ENCODE measurements at places on chromosomes 12 and 14.

- no peak for DNase-seq
Measured at GRCh38 chr12:13337791-13338190, 141.3 kb downstream of the EMP1 start.

DNA sequence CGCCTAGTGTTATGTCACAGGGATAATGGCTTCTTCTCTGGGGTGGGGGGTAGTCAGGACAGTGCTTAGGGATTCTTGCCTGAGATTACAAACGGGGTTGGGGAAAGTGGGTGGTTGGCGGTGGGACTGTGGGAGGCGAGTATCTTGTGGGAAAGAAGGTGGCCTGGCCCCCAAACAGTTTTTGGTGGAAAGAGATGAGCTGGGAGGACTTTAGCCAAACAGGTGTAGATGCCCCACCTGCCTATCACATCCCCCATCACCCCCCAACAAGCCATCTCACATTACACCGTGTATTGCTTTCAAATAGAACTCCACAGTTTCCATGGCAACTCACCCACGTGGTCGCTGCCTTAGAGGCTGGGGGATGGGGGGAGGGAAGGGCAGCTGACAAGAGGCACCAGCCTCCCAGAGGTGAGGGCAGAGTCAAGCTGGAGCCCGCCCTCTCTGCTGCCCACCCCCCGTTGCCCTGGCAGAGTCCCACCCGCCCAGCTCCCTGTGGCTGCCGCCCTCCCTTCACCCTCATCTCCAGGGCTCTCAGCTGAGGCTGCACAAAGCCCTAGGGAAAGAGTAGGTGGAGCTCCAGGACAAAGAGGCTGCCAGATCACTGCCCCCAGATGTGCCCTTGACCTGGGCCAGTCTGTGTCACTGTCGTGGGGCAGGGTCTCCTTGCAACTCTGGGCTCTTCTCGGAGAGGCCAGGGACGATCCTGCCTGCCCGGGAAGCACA lies 98.3 kb downstream of the LRRC74A start:
- DNase-seq = no peak

DNA sequence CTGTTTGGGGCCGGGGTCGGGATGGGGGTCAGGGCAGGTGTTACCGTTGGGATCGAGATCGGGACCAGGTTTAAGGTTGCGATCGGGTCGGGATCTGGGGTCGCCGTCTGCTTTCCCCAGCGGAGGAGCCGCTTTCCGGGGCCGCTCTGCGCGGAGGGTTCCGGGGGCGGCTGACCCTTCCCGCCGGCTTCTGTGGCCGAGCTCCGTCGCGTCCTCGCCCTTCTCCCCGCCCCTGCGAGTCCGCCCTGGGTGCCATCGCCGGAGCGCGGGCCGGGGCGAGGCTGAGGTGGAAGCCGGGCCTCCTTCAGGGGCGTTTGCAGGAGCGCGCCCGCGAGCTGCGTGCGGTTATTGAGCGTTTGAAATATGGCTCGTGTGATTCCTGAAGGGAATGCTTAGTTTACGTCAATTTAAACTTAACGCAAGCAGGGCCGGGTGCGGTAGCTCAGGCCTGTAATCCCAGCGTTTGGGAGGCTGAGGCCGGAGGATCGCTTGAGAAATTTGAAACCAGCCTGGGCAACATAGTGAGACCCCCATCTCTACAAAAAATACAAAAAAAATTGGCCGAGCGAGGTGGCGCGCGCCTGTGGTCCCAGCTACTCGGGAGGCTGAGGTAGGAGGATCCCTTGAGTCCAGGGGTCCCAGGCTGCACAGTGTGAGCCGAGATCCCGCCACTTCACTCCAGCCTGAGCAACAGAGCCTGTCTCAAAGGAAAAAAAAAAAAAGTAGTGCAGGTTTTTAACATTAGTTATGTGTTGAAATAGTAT lies 620 bp downstream of the PGAM5 start:
- DNase-seq = peak; percentile 67

DNA sequence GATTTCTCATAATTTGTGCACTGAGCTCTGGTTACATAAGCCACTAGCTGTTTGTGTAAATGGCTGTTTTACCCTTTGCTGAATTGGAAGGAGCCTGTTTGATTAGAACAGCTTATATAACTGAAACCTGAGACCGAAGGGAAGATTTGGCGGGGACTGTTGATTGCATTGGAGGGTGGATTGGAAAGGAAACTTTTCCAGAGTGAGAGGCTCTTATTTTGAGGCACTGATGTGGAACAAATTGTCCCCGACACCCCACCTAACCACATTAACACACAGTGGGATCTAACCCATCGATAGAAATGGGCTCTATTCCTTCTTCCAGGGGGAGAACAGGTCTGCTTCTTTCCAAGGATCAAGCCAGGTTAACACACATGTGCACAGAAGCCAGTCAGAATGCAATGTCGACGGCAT lies 51.7 kb downstream of the TMEM30B start:
- DNase-seq = no peak

DNA sequence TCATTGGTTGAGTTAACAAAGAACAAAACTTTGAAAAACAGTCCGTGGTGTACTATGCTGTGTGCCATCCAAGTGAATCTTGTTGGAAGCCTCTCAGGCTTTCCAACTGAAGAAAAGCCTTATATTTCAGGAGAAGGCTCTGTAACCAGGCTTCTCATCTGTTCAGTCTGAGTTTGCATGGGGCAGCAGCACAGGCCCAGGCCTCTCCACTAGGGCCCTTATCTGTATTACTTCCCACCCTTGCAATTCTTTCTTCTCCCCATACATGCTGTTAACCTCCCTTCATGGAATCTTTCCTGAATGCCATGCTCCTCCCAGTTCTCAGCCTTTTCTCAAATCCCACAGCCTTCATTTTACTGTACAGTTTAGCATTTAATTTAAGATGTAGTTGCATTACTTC lies 28.3 kb downstream of the FRMD6 start:
- DNase-seq = no peak

Data from D341Med (cell line).